ENCODE measurements at places on chromosomes 1 and 21. TPM values are rescaled to one million over a fixed set of nuclear protein-coding genes. Genes with fewer than 3 reads are reported as not detected.

GRCh38 chr1:110559157-110559556 lies 40.2 kb upstream of the KCNA10 start:
- no peak for DNase-seq
- H3K27me3 ChIP-seq = peaks cover 19% of the 10 kb centered on the region
- H3K4me3 ChIP-seq = no peak overlapping the region
- H3K36me3 ChIP-seq = no peaks in the 10 kb centered on the region

The NBPF6 gene
- not detected for total RNA-seq

The CEP104 gene
- 45.0 TPM for total RNA-seq

The PEAR1 gene
- total RNA-seq = not detected

The FAM3B gene
- total RNA-seq = not detected

The PKP1 gene
- total RNA-seq = not detected

DNA sequence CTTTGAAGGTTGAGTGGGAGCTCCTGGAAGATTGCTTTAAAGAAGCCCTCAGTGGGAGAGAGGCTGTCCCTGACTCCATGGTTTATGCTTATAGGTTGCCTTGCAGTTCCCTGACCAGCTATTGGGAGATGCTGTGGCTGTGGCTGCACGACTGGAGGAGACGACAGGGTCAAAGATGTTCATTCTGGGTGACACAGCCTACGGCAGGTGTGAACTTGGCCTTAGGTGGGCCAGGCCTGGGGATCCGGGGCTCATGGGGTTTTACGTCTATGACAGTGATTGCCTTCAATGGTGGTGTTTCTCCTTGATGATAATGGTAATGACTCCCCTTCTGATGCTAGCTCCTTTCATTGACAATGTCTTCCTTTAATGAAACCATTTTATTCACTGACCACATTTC lies 692 bp downstream of the DPH2 start:
- H3K4me3 ChIP-seq = peak overlapping the region; percentile 67
- H3K4me1 ChIP-seq = peaks cover 21% of the 10 kb centered on the region
- no peak for DNase-seq
- peak overlapping the region; percentile 46 for H3K27ac ChIP-seq
- no peaks in the 10 kb centered on the region for H3K27me3 ChIP-seq

GRCh38 chr1:111275079-111275478 lies 15.6 kb upstream of the CHIA start:
- no peak overlapping the region for H3K27ac ChIP-seq
- peaks cover 15% of the 10 kb centered on the region for H3K27me3 ChIP-seq
- DNase-seq = no peak
- H3K36me3 ChIP-seq = no peaks in the 10 kb centered on the region
- H3K4me1 ChIP-seq = peaks cover 8% of the 10 kb centered on the region
- H3K4me3 ChIP-seq = no peak overlapping the region

The SMCP gene
- total RNA-seq = not detected

- DNase-seq = no peak
- H3K36me3 ChIP-seq = peaks cover 50% of the 10 kb centered on the region
- H3K27me3 ChIP-seq = no peaks in the 10 kb centered on the region
- no peak overlapping the region for H3K27ac ChIP-seq
- no peaks in the 10 kb centered on the region for H3K4me1 ChIP-seq
These were observed 37.1 kb upstream of the ANGPTL7 start for GRCh38 chr1:11151826-11152612.

GRCh38 chr1:33586106-33586505 lies 113.7 kb downstream of the ZSCAN20 start:
- no peak overlapping the region for H3K27ac ChIP-seq
- no peaks in the 10 kb centered on the region for H3K36me3 ChIP-seq
- no peak for DNase-seq
- no peak overlapping the region for H3K4me3 ChIP-seq

The CHIT1 gene
- 0.07 TPM for total RNA-seq

The SUSD4 gene
- 0.16 TPM for total RNA-seq
